ENCODE measurements at places on chromosomes 1 and 21. TPM values are rescaled to one million over a fixed set of nuclear protein-coding genes. Genes with fewer than 3 reads are reported as not detected.

GRCh38 chr1:18077657-18078215, 29.9 kb upstream of the IGSF21 start:
- no peak overlapping the region for H3K4me3 ChIP-seq
- DNase-seq, result no peak
- no peaks in the 10 kb centered on the region for H3K36me3 ChIP-seq
- no peak overlapping the region for H3K27ac ChIP-seq
- H3K27me3 ChIP-seq, result peaks cover 27% of the 10 kb centered on the region

DNA sequence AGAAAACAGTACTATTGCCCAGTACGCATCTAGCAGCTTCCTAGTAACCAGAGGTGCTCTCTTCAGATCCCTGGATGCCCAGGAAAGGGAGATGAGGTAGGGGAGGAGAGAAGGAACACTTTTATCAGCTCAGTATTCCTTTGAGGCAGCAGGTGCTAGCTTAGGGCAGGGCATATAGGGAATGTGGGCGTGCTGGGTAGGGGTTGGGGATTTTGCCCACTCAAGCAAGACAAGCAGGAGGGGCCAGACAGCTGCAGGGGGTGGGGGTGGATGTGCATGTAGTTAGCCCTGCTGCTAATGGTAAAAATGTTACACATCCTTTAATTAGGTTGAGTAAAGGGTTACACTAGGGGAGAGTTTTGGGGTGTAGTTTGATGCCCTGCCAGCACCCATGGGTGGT, 18.1 kb upstream of the AVPR1B start:
- no peaks in the 10 kb centered on the region for H3K36me3 ChIP-seq
- no peak overlapping the region for H3K27ac ChIP-seq
- H3K4me3 ChIP-seq, result no peak overlapping the region
- peaks cover 5% of the 10 kb centered on the region for H3K4me1 ChIP-seq
- DNase-seq, result no peak
- peaks cover 25% of the 10 kb centered on the region for H3K27me3 ChIP-seq

Gene UBAP2L
- 81.6 TPM for polyA plus RNA-seq

DNA sequence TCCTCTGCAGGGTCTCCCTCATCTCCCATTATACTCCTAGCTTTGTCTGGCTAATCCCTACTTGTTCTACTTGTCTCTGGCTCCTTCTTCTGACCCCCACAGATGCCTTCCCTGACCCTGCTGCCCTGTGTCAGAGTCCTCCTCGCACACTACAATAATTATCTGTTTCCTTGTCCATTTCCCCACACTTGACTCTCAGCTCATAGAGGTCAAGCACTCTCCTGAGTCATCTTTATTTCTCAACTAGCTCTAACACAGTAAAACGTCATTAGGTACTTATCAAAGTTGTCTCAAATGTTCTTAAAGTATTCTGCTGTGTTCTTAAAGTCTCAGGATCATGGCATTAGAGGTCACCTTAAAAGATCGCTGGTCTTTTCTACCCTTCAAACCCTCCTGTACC, 47.1 kb downstream of the C8A start:
- no peak overlapping the region for H3K27ac ChIP-seq
- no peak overlapping the region for H3K4me3 ChIP-seq
- H3K4me1 ChIP-seq, result no peaks in the 10 kb centered on the region
- no peaks in the 10 kb centered on the region for H3K36me3 ChIP-seq
- peaks cover 6% of the 10 kb centered on the region for H3K27me3 ChIP-seq

- H3K36me3 ChIP-seq, result peaks cover 5% of the 10 kb centered on the region
- peaks cover 14% of the 10 kb centered on the region for H3K4me1 ChIP-seq
- no peak for DNase-seq
These were observed 174.8 kb downstream of the HS2ST1 start for GRCh38 chr1:87089070-87089736.

DNA sequence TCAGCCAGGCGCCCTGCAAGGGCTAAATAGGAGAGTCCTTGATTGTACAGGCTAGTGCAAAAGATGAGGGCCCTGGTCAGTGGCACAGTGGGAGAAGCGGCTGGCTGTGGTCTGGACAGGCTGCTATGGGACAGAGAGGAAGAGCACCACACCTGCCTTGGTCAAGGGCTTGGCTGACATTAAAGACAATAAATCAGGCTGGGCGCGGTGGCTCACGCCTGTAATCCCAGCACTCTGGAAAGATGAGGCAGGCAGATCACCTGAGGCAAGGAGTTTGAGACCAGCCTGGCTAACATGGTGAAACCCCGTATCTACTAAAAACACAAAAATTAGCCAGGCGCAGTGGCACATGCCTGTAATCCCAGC, 62.9 kb downstream of the NID1 start:
- no peaks in the 10 kb centered on the region for H3K36me3 ChIP-seq
- no peak overlapping the region for H3K4me3 ChIP-seq
- DNase-seq, result no peak

DNA sequence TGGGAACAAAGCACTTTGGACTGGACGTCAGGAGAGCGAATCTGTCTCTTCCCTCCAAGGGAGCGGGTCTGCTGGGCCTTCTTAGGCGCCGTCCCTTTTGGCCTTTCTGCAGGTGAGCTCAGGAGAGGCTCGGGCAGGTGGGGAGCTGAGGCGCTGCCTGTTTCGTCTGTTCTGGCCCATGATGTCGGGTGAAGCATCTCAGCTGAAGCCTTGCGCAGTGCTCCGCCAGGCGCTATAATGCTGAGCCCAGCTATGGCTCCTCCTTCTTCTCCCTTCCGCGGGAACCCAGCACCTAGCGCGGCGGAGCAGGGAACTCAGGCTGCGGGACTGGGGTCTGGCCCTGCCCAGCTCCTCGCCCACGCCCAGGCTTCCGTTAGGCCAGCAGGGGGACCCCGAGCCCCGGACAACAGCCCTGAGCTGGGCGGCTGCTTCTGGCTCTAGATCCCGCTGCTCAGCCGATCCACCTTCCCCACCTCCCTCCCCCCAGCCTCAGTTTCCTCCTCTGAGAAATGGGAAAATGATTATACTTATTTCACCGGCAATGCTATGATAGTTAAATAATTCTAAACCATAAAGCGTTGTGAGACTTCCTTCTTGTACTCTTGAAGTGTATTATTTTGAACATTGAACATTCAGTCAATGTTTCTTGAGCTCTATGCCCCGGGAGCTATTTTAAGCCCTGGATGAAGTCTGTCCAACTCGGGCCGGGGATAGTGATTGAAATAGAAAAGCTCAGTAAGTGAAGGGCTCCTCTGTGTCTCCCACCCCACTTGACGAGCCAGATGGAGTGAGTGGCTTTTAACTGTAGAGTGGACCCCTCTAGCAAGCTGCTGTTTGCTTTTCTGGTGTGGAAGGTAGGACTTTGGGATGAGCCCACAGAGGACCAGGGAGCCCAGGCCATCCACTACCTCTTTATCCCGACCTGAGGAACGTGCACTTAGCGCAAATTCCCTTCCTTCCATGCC, 9.6 kb upstream of the ADORA1 start:
- H3K4me3 ChIP-seq, result no peak overlapping the region
- H3K36me3 ChIP-seq, result no peaks in the 10 kb centered on the region
- H3K4me1 ChIP-seq, result no peaks in the 10 kb centered on the region
- DNase-seq, result peak; percentile 12
- peaks cover 32% of the 10 kb centered on the region for H3K27me3 ChIP-seq

DNA sequence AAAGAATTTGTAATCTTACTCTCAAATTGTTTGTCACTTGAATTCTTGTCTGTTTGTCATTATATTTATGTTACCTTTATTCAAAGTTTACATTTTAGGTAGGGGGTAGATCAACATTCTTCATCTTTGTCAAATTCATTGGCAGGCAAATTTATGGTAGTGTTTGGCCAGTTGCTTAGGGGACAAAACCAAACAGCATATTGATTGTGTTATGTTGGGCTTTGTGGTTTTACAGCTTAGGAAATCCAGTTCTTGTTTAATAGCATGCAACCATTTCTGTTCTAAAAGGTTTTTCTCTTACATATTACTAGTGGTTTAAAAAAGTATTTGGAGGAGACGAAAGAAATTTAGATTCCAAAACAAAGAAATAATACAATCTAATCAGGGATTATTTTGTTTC, 91.4 kb downstream of the HMCN1 start:
- no peak overlapping the region for H3K4me3 ChIP-seq
- H3K4me1 ChIP-seq, result no peaks in the 10 kb centered on the region
- H3K36me3 ChIP-seq, result no peaks in the 10 kb centered on the region
- no peaks in the 10 kb centered on the region for H3K27me3 ChIP-seq
- DNase-seq, result no peak
- no peak overlapping the region for H3K27ac ChIP-seq

GRCh38 chr1:211705467-211706091, 30.2 kb upstream of the NEK2 start:
- no peaks in the 10 kb centered on the region for H3K4me1 ChIP-seq
- peaks cover 6% of the 10 kb centered on the region for H3K27me3 ChIP-seq
- H3K4me3 ChIP-seq, result no peak overlapping the region
- no peaks in the 10 kb centered on the region for H3K36me3 ChIP-seq
- DNase-seq, result no peak

DNA sequence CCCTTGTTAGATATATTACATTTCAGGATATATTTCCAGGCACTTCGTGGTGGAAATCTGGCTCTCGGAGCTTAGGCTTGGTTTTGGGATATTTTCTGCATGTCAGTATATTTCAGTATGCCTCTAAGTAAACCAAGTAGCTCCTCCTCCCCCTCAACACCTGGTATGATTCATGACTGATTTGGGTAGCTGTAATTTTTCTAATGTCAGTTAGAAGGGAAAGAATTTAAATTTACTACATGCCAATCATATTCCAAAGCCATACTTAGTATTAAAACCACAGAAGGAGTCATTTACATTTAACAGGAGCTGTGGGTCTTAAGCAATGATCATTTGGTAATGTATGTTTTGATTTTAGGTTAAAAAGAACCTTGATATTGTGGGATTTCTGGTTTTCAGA, 40.6 kb downstream of the ST6GALNAC3 start:
- peaks cover 8% of the 10 kb centered on the region for H3K36me3 ChIP-seq
- H3K4me1 ChIP-seq, result peaks cover 22% of the 10 kb centered on the region
- no peaks in the 10 kb centered on the region for H3K27me3 ChIP-seq

GRCh38 chr1:115320377-115320776, 17.7 kb downstream of the NGF start:
- H3K4me1 ChIP-seq, result no peaks in the 10 kb centered on the region
- H3K27ac ChIP-seq, result no peak overlapping the region
- no peak overlapping the region for H3K4me3 ChIP-seq
- H3K27me3 ChIP-seq, result peaks cover 8% of the 10 kb centered on the region
- no peak for DNase-seq

Measured in naive B cell (primary cell).